Muscle of arm (tissue), 14 donors: ENCODE measurements at places on chromosomes 7 and 10. TPM values are rescaled to one million over a fixed set of nuclear protein-coding genes. Genes with fewer than 3 reads are reported as not detected.

GRCh38 chr7:135414850-135415439, 95.0 kb downstream of the CNOT4 start:
- DNase-seq = no peak

- DNase-seq = no peak
These were observed 602.7 kb upstream of the FOXK1 start for GRCh38 chr7:4079366-4079765.

BUD23 gene
- polyA plus RNA-seq = 61.0 TPM

ELFN1 gene
- 3.4 TPM for polyA plus RNA-seq

SLIT1 gene
- not detected for polyA plus RNA-seq
